ENCODE measurements at places on chromosomes 1 and 21.

GRCh38 chr1:109721042-109721441, 9.0 kb downstream of the GSTM5 start:
- DNase-seq = peak; percentile 28

GRCh38 chr1:78385744-78386462, 104.9 kb upstream of the PTGFR start:
- DNase-seq = no peak

GRCh38 chr1:28126783-28127490, 38.5 kb upstream of the EYA3 start:
- peak; percentile 72 for DNase-seq

- DNase-seq = peak; percentile 64
Observed at GRCh38 chr1:17059391-17060305, 5.8 kb upstream of the SDHB start.

GRCh38 chr1:47424336-47424982, 8.4 kb downstream of the FOXE3 start:
- peak; percentile 53 for DNase-seq

DNA sequence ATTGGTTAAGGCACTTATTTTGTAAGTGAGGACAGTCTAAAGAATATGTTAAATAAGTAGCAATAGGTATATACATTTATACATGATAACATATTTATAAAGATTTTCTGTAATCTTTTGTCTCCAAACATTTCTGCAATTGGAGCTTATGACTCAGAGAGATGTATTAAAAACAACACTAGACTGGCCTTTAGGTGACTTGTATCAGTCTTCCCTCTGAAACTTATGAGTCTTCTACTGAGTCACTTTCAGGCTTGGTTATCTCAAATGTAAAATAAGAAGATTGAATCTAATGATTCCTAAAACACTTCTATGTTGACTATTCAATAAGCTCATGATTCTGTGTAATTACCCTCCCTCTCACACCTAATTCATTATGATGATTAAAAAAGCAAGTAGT, 672.6 kb upstream of the NEGR1 start:
- no peak for DNase-seq

DNA sequence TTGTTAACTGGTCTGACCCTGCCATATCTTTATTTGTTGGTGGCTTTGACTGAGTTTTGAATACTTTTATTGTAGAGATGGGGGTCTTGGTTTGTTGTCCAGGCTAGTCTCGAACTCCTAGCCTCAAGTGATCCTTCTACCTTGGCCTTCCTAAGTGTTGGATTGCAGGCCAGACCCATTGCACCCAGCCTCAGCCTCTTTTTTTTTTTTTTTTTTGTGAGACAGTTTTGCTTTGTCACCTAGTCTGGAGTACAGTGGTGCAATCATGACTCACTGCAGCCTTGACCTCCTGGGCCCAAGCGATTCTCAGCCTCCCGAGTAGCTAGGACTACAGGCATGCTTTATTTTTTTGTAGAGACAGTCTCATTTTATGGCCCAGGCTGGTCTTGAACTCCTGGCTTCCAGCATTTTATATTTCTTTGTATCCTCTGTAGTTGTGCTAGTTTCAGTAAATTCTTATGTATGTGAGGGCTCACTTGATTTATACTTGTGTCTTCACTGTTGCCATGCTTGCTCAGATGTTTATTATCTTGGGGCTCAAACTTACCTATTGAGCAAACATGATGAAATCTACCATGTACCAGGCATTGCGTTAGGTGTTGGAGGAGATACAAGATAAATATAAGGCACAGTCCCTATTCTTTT, 24.1 kb downstream of the THRAP3 start:
- peak; percentile 72 for DNase-seq

DNA sequence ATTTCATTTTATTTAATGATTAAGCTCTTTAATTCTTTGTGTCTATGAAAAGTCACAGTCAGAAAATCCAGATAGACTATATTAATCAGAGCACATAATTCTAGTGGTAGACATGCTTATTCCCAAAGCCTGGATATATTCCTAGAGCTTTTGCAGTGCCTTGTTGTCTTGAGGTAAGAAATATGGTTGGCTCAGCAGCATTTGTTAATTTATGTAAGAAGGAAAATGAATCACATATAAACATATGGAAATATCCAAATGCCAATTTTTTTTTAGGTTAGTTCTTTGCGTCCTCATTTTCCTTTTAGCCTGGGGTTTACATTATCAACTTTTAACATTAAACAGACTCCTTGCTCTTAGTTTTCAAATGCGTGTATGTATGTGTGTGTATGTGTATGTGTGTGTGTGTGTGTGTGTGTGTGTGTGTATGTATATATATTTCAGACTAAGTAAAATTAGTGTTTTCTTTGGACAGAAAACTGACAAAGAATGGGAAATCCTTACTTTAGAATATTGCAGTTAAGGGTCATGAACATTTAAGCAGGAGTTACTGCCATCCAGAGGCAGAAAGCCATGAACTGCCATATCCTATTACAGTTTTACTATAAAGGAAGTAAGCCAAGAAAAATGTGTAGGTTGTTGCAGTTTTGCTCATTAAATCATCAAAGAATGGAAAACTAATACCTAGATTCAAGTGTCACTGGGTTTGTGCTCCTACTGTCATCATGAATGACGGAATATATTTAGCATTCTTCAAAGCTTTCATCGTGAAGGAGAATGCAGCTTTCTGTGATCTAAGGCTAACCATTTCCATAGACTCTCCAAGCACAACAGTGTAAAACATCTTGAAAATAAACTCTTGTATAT, 477.1 kb upstream of the NR5A2 start:
- no peak for DNase-seq

DNA sequence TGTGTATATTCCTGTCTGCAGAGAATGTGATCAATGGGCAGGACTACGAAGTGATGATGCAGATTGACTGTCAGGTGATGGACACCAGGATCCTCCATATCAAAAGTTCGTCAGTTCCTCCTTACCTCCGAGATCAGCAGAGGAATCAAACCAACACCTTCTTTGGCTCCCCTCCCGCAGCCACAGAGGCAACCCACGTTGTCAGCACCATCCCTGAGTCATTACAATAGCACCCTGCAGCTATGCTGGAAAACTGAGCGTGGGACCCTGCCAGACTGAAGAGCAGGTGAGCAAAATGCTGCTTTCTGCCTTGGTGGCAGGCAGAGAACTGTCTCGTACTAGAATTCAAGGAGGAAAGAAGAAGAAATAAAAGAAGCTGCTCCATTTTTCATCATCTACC, 65.2 kb downstream of the OLFML2B start:
- no peak for DNase-seq

GRCh38 chr1:9877962-9878361, 32.1 kb downstream of the CTNNBIP1 start:
- no peak for DNase-seq

- DNase-seq = no peak
Observed at GRCh38 chr1:223010582-223011504, 132.2 kb downstream of the TLR5 start.

GRCh38 chr1:1287288-1288110, 7.3 kb downstream of the SCNN1D start:
- no peak for DNase-seq

GRCh38 chr1:183443011-183443410, 24.8 kb upstream of the NMNAT2 start:
- no peak for DNase-seq

- DNase-seq = no peak
Observed at GRCh38 chr21:27390384-27390783, 423.5 kb upstream of the ADAMTS5 start.

DNA sequence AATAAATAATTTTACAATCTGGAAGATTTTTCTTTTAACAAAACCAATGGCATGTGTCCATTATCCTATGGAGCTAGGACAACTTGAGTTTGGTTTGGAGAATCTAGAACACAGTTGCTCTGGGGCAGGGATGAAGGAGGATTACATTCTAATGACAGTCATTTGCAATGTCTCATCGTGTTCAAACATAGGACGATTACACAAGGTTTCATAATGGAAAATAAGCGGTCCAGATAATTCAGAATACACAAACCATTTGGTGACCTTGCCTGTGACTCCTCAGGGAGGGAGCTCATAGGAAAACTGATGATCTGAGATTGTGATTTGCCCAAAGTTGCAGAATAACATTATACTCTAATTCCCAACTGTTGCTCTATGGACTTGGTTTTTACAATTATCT, 27.6 kb upstream of the RGL1 start:
- no peak for DNase-seq

- no peak for DNase-seq
Observed at GRCh38 chr1:186283374-186283773, 91.7 kb downstream of the TPR start.

DNA sequence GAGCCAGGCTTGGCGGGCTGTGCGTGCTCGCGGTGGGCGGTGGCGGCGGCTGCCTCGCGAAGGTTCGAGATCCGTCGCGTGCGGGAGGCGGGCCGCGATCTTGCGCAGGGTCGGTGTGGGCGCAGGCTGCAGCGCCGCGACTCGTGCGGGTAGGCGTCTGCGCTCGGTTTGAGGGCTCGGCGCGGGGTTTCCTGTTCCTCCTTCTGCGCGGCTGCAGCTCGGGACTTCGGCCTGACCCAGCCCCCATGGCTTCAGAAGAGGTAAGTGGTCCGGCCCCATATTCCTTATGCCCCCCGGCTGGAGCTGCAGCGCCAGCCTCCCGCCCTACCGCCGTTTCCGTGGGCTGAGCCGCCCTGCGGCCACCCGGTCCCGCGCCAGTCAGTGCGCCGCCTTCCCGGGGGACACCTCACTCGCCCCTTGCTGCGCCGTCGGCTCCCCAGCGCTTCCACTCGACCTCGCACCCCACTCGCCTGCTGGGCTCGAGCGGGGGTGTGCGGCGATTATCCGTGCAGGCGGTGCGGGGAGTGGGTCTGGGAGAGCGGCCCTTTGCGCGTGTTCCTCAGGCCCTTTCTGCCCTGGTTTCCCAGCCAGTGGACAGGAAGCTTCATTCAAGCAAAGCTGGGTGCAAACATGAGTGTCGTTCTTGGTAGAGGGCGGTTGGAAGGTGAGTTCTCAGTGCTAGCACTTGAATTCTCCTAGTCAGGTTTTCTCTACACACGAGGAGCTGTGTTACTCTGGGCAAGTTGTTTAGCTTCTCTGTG, at the start of gene CACYBP:
TSS of gene CACYBP (plus strand) at position 12 of the 761 bp plus-strand sequence. CDS start at position 246, 234 bp downstream.
- no peak for DNase-seq

DNA sequence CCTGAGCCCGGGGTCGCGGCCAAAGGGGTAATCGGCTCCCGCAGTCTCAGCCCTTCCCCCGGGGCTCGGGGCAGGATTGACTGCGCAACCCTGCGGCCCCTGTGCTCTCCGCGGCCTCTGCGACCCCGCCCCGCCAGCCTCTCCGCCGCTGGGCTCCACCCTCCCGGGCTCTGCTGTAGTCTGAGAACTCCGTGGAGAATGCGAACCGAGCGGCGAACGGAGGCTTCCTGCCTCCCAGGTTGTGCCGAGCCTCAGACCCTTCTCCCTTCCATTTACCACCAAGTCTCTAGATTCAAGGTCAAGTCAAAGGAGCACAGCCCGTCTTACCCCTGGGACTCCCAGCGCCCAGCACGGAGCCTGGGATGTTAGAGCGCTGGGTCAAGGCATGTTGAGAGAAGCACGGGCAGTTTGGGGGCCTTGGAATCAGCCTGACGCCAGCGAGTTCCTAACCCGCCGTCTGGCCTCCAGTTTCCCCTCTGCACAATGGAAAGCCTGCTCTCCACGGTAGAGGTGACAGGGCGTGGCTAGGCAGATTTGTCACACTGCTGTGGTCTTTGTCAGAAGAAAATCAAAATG, 3.0 kb downstream of the ATP2B4 start:
- no peak for DNase-seq

DNA sequence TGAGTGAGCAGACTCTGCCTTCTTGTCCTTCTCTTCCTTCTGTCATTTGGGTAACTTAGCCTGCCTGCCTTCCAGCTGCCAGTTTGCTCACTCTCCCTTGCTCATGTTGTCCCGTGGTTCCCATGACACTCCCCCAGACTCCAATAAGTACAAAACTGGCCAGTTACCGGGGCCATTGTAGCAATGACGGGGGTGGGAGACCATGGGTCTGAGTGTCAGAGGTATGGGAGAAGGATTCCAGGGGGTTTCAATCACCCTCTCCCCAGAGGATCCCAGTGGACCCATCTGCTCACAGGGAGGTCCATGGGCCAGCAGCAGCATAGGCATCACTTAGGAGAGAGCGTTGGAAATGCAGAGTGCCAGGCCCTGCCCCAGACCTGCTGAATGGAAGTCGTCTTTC, 51.3 kb downstream of the CAPN9 start:
- no peak for DNase-seq

DNA sequence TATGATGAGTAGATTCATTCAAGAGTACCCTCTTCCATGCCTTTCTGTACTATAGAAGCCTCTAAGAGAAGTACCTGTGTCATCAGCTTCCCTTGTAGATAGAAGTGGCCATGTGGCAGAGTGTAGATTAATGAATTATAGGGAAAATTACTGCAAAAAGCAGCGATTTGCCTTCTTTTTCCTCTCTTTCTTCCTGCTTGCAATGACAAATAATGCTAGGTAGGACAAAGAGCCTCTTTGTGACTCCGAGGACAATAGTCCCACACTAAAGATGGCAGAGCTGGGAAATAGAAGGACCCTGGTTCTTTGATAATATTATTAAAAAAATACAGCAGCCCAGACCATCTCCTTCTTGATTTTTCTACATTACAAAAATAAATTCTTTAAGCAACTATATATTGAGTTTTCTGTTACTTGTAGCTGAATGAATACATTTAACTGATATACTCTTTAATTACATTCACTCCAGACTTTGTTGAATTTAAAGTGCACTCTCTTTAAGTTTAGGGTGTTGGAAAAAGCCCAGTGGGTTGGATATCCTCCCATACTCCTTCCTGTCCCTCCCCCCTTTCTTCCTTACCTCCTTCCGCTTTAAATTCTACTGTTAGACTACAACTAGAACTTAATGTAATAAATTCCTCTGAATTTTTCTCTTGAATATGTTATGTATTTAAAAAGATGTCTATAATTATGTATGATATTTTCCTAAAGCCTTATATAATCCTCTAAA, 198.2 kb upstream of the APP start:
- DNase-seq = no peak

GRCh38 chr1:55490547-55490946, 275.4 kb upstream of the USP24 start:
- DNase-seq = no peak

GRCh38 chr1:71196685-71197084, 115.8 kb upstream of the ZRANB2 start:
- DNase-seq = peak; percentile 20

DNA sequence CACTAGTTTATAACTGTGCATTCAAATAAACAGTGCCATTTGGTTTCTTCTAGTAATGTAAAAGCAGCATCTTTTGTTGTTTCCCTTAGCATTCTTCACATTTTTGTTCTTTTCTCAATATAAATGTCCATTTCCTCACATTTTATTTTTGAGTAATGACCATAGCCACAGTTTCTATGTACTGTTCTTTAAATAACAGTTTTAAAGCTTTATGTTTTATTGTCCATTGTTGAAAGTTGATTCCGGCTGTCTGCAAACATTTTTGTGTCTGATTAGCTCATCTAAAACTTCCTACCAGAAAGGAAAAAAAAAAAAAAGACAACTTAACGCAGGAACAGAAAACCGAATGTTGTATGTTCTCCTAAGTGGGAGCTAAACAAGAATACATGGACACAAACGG, 139.7 kb downstream of the MAGI3 start:
- DNase-seq = no peak
